A549 (cell line): ENCODE measurements at places on chromosomes 11 and 22. TPM values are rescaled to one million over a fixed set of nuclear protein-coding genes. Genes with fewer than 3 reads are reported as not detected.

The RFPL3 gene
- not detected in 3 replicates for polyA plus RNA-seq

The PAMR1 gene
- polyA plus RNA-seq = not detected in 3 replicates

The GPHA2 gene
- polyA plus RNA-seq = not detected in 3 replicates

The OR56A1 gene
- polyA plus RNA-seq = not detected in 3 replicates

The B3GAT1 gene
- polyA plus RNA-seq = 0.03 TPM in 1 of 3 replicates, not detected in the others

The SMCO4 gene
- polyA plus RNA-seq = 13.4 to 14.8 TPM (median 14.4 TPM) in 3 replicates

The APOA5 gene
- not detected in 3 replicates for polyA plus RNA-seq

The KRTAP5-2 gene
- polyA plus RNA-seq = not detected in 3 replicates

The PPP2R5B gene
- polyA plus RNA-seq = 3.9 to 6.1 TPM (median 5.7 TPM) in 3 replicates

The SCT gene
- polyA plus RNA-seq = not detected in 3 replicates

The DDX10 gene
- polyA plus RNA-seq = 46.0 to 56.2 TPM (median 46.9 TPM) in 3 replicates

The CDKN1C gene
- polyA plus RNA-seq = 0.16 to 0.36 TPM (median 0.30 TPM) in 3 replicates

The SYCE3 gene
- 0.29 to 0.45 TPM in 2 of 3 replicates, not detected in the other for polyA plus RNA-seq

The IGSF22 gene
- 0.03 TPM in 2 of 3 replicates, not detected in the other for polyA plus RNA-seq

The ANKK1 gene
- 0.03 TPM in 1 of 3 replicates, not detected in the others for polyA plus RNA-seq

The HARBI1 gene
- polyA plus RNA-seq = 4.6 to 5.7 TPM (median 5.1 TPM) in 3 replicates

The PRR33 gene
- polyA plus RNA-seq = not detected in 3 replicates

The OR2AT4 gene
- polyA plus RNA-seq = not detected in 3 replicates

The OVOL1 gene
- not detected in 3 replicates for polyA plus RNA-seq
